ENCODE measurements at places on chromosomes 3 and 15.
A peak's percentile ranks its signal among the peaks of the same experiment; 100 is the strongest.

DNA sequence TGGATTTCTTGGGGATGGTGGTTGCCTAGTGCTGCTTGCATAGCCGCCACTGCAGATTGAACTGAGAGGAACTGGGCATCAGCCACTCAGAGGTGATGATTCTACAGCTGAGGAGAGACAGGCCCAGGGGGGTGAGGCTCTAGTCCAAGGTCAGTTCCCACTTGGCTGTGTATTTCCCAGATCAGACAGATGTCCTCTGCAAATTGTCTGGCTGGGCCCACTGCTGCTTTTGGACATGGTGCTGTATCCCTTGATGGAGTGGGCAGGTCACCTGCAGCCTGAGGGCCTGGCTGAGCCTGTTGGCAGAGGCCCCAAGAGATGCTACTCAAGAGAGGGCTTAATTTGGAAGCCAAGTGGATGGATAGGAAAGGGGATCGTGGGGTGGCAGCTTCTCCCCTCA, 124.5 kb upstream of the CTDSPL start:
- no peak for DNase-seq

GRCh38 chr3:77323626-77324025, 283.7 kb downstream of the ROBO2 start:
- DNase-seq: no peak

- no peak for DNase-seq
These were observed 29.0 kb downstream of the ACSBG1 start for GRCh38 chr15:78205337-78205736.

DNA sequence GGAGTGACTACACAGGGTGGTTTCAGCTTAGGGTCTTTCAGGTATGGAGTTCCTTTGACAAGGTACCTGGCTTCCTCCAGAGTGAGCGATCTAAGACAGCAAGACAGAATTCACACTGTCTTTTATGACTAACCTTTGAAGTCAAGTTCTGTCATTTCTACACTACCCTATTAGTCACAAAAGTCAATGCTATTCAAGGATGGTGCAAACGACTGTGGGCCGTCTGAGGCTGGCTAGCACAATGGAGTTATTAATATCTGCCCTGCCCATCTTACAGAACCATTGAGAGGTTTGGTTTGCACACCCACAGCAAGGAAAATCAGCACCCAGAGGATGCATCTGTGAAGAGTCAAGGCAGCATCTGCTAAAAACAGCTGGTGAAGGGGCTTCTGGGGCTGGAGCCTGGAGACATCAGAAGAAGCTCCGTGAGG, 62.9 kb upstream of the XCR1 start:
- no peak for DNase-seq

GRCh38 chr3:194009019-194009418, 126.9 kb upstream of the HES1 start:
- DNase-seq: no peak

GRCh38 chr15:56484287-56484686, 19.4 kb upstream of the MNS1 start:
- no peak for DNase-seq

GRCh38 chr3:129595544-129596193, 10.8 kb downstream of the PLXND1 start:
- no peak for DNase-seq

DNA sequence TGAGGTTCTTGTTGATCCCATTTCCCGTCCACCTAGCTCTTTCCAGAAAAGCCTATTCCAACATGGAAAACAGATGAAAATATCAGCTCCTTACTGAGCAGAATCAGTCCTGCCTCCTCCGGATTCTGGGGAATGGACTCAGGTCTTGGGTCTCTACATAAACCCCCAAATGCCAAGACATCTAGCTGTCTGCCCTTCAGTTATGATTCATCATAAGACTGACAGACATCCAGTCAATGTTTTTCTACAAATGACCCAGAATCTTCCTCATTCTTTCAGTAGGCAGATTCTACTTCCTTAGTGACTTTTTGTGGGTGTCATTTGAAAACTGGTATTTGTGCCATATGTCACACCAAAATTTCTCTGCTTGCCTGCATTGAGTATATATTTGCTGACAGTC, 103.0 kb upstream of the TGFBR2 start:
- DNase-seq: no peak

DNA sequence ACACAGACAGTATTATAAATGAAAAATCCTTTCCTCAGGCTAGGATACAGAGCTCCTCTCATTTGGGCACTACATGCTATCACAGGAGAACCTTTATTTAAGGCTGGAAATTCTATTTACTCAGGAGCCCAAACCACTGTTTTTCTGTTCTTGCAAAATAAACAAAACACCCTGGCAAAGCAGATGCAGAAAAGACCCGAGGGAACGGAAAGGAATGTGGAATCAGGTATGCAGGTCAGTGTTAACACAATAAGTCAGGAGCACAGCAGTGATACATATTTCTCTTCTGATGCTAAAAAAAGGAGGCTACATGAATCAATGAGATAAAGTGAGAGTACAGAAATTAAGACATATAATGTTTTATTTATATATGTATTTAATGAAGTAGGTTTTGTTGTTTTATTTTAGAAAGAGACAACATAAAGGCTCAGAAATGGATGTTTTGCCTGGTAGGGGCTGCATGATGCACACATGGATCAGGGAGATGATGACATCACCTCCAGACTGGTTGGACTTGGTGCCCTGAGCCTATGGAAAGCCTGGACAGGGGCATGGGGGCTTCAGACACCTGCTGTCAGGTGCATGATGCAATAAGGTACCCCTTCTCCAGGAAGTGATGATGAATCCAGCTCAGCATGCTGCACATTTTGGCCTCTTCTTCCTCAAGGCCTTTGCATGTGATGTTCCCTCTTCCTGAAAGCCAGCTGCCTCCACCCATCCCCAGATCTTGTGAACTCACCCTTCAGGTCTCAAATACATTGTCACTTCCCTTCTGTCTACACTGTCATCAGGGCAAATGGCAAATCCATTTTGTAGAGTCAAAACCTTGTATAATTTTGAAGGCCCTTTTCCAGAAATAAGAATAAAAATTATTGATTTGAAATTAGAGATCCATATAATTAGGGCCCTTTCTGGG, 19.1 kb upstream of the RBP1 start:
- DNase-seq: no peak

- DNase-seq: no peak
These were observed 77.9 kb upstream of the ADPGK start for GRCh38 chr15:72861354-72861910.

DNA sequence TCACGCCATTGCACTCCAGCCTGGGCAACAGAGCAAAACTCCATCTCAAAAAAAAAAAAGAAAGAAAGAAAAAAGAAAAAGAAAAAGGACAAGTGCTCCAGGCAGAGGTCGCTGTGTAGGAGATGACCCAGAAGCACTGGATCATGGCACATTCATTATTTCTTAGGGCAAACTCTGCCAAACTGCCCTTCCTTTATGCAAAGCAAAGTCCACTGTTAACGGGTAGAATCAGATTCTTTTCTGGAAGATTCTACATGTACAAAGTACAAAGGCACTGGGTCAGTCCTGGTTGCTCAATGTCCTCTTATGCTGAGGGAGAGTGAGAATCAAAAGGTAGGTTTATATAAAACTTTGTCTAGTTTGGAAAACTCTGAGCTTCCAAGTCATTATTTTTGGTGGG, 144.9 kb downstream of the FEZF2 start:
- DNase-seq: no peak

DNA sequence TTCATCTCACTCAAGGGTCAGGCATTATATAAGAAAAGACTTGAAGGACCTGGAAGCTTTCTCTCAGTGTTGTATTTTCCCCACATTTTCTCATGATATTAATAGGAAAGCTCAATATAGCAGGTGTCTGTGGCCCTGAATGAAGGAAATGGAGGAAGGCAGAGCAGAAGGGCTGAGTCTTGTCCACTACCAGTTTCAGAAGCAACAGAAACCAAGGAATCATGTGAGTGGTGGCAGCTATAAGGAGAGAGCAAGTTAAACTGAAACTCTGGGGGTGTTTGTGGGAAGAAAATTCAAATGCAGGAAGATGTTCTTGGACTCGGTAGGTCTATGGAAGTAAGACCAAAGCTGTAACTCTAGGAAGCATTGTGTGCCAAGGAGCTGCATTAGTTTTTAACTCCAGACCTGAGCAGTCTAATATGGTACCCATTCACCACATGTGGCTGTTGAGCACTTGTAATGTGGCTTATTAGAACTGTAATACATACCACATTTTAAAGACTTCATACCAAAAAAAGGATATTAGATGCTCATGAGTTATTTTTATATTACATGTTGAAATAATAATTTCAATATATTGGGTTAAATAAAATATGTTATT, 278.8 kb upstream of the GADL1 start:
- no peak for DNase-seq

GRCh38 chr3:33152363-33153360, 38.8 kb downstream of the CRTAP start:
- no peak for DNase-seq

DNA sequence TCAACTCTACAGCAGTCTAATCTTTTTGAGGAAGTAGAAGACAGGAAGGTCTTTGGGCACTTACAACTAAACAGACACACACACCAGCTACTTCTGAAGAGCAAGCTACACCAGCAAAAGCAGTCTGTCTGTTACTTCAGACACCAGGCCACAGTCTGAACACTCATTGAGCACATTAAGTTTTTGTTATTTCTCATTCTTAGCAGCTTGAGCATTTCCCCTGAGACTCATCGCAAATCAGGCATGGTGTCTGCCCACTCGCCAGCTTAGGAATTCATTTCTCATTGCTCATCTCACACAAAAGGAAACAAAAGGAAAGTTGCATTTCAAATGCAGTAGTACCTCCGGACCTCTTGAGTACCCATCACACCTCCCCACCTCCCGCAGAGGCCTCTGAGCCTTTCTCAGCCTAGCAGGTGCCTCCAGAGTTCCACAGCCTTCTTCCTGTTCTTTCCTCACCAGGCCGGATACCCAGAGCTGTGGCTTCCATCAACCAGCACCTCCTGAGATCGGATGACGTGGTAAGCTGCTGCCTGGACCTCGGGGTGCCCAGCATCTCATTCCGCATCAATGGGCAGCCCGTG, 302.0 kb downstream of the RYR3 start:
- DNase-seq: no peak

- no peak for DNase-seq
These were observed 26.5 kb upstream of the PSMD6 start for GRCh38 chr3:64049832-64050231.

- no peak for DNase-seq
These were observed 16.9 kb downstream of the NR2F2 start for GRCh38 chr15:96347181-96348111.

- no peak for DNase-seq
These were observed 529.9 kb upstream of the ROBO1 start for GRCh38 chr3:80297720-80298119.

DNA sequence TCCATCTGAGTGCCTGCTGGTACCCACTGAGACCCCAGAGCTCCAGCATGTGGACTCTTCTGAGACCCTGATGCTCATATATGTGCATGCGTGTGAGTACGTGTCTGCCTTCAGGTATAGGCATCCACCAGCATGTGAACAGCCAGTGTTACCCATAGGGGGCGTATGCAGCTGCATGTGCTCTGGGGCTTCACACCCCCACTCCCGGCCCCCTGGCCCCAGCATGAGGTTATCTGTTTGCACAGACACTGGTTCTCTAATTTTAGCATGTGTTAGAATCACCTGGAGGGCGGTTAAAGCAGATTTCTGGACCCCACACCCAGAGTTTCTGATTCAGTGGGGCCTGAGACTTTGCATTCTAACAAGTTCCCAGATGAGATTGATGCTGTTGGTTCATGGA, 824 bp upstream of the CILP start:
- DNase-seq: peak; percentile 24

- DNase-seq: no peak
These were observed 190.9 kb upstream of the PLSCR5 start for GRCh38 chr3:146796078-146796477.

DNA sequence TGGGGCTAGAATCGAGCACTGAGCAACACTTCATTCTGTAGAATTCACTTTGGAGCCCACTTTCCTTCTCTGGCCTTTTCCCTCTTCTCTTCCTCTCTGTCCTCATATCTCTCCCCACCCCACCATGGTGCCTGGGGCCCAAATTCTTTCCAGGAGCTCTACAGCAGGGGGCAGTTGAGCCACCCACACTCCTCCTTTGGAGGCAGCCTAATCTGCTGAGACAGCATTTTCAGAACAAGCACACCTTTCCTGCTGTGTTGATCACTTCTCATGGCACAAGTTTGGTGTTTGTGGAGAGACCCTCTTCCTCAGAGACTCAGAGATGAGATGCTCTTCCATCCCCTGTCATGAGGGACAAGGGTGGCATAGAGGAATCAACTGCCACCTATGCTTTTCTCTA, 52.0 kb upstream of the PRR23C start:
- no peak for DNase-seq

GRCh38 chr15:67474405-67475110, 46.4 kb upstream of the C15orf61 start:
- no peak for DNase-seq

- DNase-seq: no peak
These were observed 103.1 kb downstream of the LINGO1 start for GRCh38 chr15:77529394-77530159.

DNA sequence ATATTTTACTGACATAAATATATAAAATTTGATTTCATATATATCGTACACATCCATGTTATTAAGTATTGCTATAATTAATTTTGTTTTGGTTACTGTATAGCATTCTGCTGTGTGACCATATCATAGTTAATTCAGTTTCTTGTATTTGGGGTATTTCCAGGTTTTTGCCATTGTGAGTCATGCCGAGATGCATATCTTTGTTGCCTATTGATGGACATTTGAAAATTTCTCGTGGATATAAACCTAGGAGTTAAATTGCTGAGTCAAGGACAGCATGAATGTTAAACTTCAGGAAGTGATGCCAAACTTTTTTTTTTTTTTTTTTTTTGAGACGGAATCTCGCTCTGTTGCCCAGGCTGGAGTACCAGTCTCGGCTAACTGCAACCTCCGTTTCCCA, 33.7 kb upstream of the GPR171 start:
- no peak for DNase-seq

DNA sequence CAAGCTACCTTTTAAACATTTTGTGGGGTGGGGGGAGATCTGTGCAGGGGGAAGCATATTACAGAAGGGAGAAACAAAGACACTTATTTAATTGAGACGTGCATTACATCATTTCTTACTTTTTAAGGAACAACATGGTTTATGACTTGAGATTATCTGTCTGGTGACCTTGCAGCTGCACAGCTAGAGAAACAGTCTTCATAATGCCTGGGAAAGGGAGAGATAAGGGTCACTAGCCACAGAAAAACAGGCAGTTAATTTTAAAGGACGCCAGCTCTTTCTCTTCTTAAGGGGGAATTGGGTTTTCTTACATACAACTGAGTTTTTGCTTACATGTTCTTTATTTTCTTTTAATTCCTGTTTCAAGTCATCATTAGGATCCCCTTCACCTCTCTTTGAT, 147.9 kb downstream of the SST start:
- DNase-seq: no peak

- DNase-seq: no peak
These were observed 5.7 kb upstream of the SEMA6D start for GRCh38 chr15:47711655-47712054.

GRCh38 chr3:189311521-189311920, 139.8 kb downstream of the TPRG1 start:
- no peak for DNase-seq

Data from T-helper 1 cell (primary cell).